NAMALWA (cell line): ENCODE measurements at places on chromosomes 2 and 18.

DNA sequence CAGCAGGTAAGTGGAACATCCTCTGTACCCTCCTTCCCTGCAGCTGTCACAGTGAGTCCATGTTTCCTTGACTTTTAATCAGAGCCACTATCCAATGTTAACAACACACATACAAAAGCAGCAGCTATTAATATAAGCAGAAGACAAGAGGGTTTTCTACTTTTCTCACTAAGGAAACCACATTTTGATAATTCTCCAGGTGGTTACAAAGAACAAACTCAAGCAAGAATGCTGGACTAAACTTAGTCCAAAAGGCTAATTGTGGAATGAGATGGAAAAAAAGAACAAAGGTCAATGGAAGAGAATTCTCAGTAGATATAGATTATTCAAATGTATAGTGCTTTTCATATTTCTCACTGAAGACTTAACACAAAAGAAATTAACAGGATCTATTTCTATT lies 176.9 kb upstream of the SLC39A10 start:
- no peak for DNase-seq

GRCh38 chr18:37219257-37219656 lies 346.3 kb downstream of the CELF4 start:
- no peak for DNase-seq

GRCh38 chr18:6521803-6522418 lies 107.2 kb upstream of the L3MBTL4 start:
- peak; percentile 67 for DNase-seq

DNA sequence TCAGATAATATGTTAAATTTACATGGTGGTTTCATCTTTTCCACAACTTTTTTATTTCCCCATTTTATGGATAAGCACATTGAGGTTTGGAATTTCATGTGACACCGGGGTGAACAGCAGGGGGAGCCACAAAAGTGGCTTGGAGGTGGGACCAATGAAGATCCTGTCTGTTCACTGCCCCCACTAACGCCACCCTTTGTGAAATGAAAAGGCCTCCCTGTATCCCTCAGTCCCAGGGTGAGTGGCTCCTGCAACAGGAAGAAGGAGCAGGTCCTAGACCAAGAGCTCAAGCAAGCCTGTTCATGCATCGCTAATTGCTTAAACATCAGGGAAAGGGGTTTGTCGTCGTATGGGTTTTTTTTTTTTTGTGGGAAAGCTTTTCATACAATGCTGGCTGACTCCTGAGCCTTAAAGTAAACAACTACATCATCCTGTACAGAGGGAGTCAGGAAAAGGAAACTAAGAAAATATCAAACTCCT lies 267.8 kb upstream of the EPAS1 start:
- DNase-seq = no peak

- DNase-seq = no peak
These were observed 25.3 kb upstream of the ANXA4 start for GRCh38 chr2:69716555-69717120.

DNA sequence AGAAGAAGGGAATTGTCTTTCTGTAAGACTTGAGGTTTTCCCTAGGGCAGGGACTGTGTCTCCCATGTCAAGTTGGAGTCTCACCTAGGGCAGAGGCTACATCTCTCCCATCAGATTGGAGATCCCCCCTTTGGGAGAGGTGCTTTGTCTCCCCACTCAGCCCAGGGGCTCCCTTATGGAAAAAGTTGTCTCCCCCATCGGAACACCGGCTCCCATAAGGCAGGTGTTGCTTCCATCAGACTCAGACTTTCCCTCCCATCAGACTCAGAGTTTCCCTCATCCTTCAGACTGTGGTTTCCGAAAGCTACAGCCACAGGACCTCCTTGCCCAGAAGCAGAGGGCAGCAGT lies 5.8 kb downstream of the ANKRD53 start:
- no peak for DNase-seq

- DNase-seq = no peak
These were observed 5.1 kb upstream of the WIPF1 start for GRCh38 chr2:174602745-174603144.

GRCh38 chr2:95297639-95298395 lies 670 bp downstream of the KCNIP3 start:
- DNase-seq = no peak

GRCh38 chr2:141381946-141382345 lies 748.9 kb downstream of the LRP1B start:
- no peak for DNase-seq

GRCh38 chr2:233060980-233061590 lies 943 bp downstream of the INPP5D start:
- DNase-seq = peak; percentile 63

DNA sequence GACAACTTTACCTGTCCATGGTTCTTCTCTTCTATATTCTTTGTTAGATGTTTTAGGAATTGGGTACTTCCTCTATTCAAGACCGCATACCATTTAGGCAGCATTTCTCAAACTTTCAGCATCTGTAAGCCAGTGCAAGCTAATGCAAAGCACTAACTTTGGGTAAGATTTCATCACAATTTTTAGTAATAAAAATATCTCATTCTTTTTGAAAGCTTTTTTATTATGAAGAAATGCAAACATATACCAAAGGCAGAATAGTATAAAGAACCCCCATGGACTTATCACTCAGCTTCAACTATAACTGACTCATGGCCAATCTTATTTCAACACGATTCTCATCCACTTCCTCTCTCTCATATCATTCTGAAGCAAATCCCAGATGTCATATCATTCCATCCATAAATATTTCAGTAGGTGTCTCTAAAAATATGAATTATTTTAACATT lies 32.9 kb downstream of the INO80C start:
- no peak for DNase-seq

DNA sequence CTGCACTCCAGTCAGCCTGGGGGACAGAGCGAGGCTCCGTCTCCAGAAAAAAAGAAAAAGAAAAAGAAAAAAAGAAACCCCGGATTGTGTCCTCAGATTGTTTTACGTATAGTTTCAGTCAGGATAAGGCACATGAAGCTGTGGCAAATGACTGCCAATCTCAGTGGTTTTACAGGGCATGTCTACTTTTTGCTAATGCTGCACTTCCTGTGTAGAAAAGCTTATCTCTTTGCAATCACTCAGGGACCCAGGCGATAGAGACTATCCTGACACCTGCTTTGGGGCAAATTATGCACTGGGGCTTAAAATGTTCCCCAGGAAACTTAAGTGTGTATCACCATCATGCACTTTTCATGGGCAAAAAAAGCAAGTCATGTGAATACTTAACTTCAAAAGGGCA lies 103.7 kb upstream of the MEIS1 start:
- no peak for DNase-seq

DNA sequence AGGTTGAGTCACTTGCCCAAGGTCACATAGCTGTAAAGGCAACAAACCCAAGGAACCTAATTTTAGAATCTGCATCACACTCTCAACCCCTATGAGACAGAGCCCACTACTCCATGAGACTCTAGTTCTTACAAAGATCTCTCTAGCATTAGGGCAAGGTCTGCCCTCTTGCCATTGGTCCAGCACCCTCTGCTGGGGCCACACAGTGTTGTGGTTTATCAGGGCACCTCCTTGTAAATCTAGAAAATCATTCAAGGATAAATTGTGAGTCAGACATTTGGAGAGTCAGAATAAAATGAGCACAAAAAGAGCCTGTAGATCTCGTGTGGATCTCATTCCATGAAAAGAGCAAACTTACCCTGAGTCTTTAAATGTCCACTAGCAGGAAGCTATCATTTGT lies 91.2 kb downstream of the SLC8A1 start:
- peak; percentile 19 for DNase-seq

DNA sequence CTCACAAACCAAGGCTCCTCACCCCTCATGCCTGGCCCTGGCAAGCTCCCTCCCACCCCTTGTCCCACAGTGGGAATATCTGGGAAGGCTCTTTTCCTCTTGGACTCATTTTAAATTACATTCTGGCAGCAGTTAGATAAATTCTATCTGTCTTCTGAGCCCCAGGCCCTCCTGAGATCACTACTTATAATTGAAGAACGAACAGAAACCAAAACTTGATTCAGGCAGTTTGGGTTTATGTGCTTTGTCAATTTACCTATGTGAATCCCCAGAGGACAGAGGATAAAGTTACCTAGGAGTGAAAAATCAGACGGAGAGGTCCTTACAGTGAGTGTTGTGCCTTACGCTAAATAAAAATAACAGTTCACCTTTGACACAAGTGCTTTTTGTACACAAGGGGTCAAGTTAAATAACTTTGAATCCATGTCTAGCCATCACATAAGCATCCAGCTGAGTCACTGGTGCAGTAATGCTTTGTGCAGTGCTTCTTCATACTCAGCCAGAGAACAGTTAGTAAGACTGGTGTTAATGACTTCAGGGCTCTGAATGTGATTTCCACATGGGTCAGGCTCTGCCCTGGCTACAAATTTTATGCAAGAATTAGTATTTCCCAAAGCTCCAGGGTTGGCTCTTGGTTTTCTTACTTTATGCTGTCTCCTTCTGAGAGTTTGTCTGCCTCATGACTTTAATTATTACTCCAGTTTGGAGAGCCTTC lies 329.3 kb downstream of the INSIG2 start:
- no peak for DNase-seq

GRCh38 chr18:13313006-13313686 lies 94.6 kb downstream of the LDLRAD4 start:
- DNase-seq = no peak

GRCh38 chr2:56167616-56168562 lies 15.9 kb upstream of the CCDC85A start:
- DNase-seq = no peak

DNA sequence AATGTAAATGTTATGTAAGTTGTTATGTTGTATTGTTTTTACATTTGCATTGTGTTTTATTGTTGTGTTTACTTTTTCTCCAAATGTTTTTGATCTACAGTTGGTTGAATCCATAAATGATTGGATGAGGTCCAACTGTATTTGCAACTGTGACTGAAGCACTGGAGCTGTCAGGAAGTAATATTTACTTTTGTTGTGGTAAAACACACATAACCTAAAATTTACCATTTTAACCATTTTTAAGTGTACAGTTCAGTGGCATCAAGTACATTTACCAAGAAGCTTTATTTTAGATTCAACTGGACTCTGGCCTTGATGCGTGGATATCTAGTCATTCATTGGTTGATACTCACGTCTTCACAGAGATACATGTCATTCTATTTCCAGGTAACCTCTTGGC lies 181.8 kb downstream of the THADA start:
- DNase-seq = no peak

GRCh38 chr2:75076088-75076487 lies 117.6 kb downstream of the POLE4 start:
- no peak for DNase-seq

GRCh38 chr2:239961662-239962613 lies 63.2 kb downstream of the NDUFA10 start:
- no peak for DNase-seq

- no peak for DNase-seq
These were observed 134.9 kb upstream of the ZNF236 start for GRCh38 chr18:76687304-76687962.

GRCh38 chr18:32707147-32707546 lies 65.7 kb downstream of the KLHL14 start:
- DNase-seq = no peak

DNA sequence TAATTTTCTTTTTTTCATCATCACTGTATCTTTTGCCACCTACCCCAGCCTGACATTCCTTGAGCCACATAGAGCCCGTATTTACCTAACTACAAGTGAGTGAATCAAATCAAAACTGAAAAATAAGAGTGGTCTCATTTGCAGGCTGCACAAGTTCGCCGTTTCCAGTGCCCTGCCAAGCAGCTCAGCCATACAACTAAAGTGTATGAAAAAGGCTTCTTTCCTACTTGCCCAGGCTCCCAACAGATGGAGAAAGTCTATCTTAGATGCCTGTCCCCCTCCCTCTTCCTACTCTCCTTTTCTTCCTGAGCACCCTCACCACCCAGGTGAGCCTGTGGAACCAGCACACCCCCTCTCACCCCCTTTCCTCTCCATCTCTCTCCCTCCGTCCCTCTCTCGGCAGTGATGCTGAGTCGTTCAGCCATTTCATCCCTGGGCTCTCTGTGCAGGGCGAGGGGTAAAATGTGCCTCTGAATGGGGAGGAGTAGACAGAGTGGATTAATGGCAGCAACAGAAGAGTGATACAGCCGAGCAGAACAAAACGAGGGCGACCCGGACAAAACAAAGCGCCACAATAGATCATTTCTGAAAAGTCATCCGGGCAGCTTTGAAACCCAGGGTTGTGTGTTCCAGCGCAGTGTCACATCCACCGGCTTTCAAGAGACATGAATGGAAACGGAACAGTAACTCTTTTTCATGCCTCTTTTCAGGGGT lies 65.0 kb upstream of the POU3F3 start:
- DNase-seq = no peak

GRCh38 chr18:77127769-77128671 lies 4.6 kb downstream of the MBP start:
- DNase-seq = peak; percentile 83

- DNase-seq = no peak
These were observed 30.2 kb downstream of the MAP3K2 start for GRCh38 chr2:127357591-127357990.

DNA sequence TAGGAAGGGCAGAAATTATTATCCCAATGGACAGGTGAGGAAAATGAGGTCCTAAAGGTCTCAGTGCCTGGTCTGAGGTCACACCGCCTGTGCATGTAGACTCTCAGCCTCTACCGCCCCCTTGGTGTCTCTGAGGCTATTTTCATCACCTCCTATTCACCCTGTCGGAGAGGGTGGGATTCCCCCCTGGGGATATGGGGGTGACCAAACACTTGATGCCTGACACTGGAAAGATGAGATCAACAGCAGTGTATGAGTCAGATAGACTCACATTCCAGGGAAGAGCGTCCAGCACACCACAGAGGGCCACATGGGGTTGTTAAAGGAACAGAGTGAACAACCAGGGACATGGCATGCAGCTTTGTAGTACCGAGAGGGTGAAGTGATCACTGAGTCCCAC lies 199.7 kb downstream of the SMAD2 start:
- no peak for DNase-seq

- DNase-seq = peak; percentile 94
These were observed 539 bp upstream of the MOB4 start for GRCh38 chr2:197515315-197515738.

GRCh38 chr2:41409328-41409727 lies 638.5 kb upstream of the PKDCC start:
- DNase-seq = no peak

- DNase-seq = no peak
These were observed 540.7 kb upstream of the NETO1 start for GRCh38 chr18:73408469-73408868.

GRCh38 chr2:66370824-66371223 lies 64.1 kb upstream of the MEIS1 start:
- DNase-seq = no peak

DNA sequence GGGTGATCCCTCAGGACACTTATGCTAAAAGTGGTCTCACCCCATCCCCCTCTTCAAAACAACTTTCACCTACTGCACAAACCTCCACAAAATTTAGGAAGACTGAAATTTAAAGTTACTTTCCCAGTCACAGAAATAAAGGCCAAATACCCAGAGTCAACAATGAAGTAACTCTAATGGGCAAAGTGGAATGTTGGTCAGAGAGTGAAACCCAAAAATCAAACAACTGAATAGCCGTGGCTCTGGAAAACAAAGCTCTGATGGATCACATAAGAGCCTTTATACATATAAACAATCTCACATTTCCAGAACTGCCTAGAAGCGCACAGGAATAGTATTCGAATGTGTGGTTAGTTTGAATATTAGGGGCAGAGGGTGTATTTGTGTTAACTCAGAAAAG lies 4.7 kb downstream of the ACVR1 start:
- DNase-seq = no peak
